ENCODE measurements at places on chromosomes 7 and 10. TPM values are rescaled to one million over a fixed set of nuclear protein-coding genes. Genes with fewer than 3 reads are reported as not detected.

BAMBI gene
- 64.5 TPM for total RNA-seq

HGF gene
- 117 TPM for total RNA-seq

TRPV6 gene
- total RNA-seq, result not detected

SLC26A3 gene
- total RNA-seq, result not detected

AOC1 gene
- not detected for total RNA-seq

AKR1C1 gene
- 48.6 TPM for total RNA-seq

SRGN gene
- 715 TPM for total RNA-seq

CCDC7 gene
- total RNA-seq, result 1.3 TPM

TCERG1L gene
- not detected for total RNA-seq

KCNMA1 gene
- 2.7 TPM for total RNA-seq

CTAGE4 gene
- under 0.01 TPM for total RNA-seq

ERVW-1 gene
- total RNA-seq, result not detected

ANKRD7 gene
- not detected for total RNA-seq

HOXA1 gene
- total RNA-seq, result not detected

HOXA5 gene
- total RNA-seq, result not detected

MAGI2 gene
- total RNA-seq, result 1.3 TPM

GNG11 gene
- total RNA-seq, result 113 TPM

CYP2C8 gene
- total RNA-seq, result not detected

LIPA gene
- 63.2 TPM for total RNA-seq

ANKRD30A gene
- total RNA-seq, result not detected

KCP gene
- not detected for total RNA-seq

RBP4 gene
- total RNA-seq, result 2.1 TPM

GNAT3 gene
- total RNA-seq, result not detected

POLR2J3 gene
- 3.6 TPM for total RNA-seq

PTF1A gene
- total RNA-seq, result not detected

ARL3 gene
- 6.1 TPM for total RNA-seq

NAT16 gene
- not detected for total RNA-seq

AGR2 gene
- not detected for total RNA-seq

PPA1 gene
- 178 TPM for total RNA-seq

FAM25A gene
- not detected for total RNA-seq

ICA1 gene
- not detected for total RNA-seq

MBLAC1 gene
- total RNA-seq, result 3.4 TPM

LIPJ gene
- not detected for total RNA-seq

MEOX2 gene
- 0.81 TPM for total RNA-seq

ASB10 gene
- total RNA-seq, result not detected

SDK1 gene
- total RNA-seq, result 0.72 TPM

NKX6-2 gene
- total RNA-seq, result not detected

SMARCD3 gene
- 41.0 TPM for total RNA-seq

TPST1 gene
- total RNA-seq, result 33.2 TPM

TAS2R60 gene
- total RNA-seq, result not detected

TACR2 gene
- total RNA-seq, result 0.18 TPM

PIP4K2A gene
- 42.8 TPM for total RNA-seq

CRHR2 gene
- not detected for total RNA-seq

MRPS17 gene
- total RNA-seq, result 11.6 TPM

ZNF365 gene
- total RNA-seq, result 0.36 TPM

MEST gene
- total RNA-seq, result 289 TPM

LRRC18 gene
- total RNA-seq, result not detected

FGFBP3 gene
- total RNA-seq, result not detected

AGBL3 gene
- total RNA-seq, result under 0.01 TPM

MACC1 gene
- 0.18 TPM for total RNA-seq

All from cardiac atrium fibroblast (primary cell).